GM23248 (cell line): ENCODE measurements at places on chromosomes 4 and X. TPM values are rescaled to one million over a fixed set of nuclear protein-coding genes. Genes with fewer than 3 reads are reported as not detected.
A peak's percentile ranks its signal among the peaks of the same experiment; 100 is the strongest.

Gene ASB5
- 0.25 TPM in 1 of 2 replicates, not detected in the other for total RNA-seq

Gene TMEM150C
- under 0.01 and 0.22 TPM in 2 replicates for total RNA-seq

Gene TCEAL2
- total RNA-seq: not detected in 2 replicates

Gene WAS
- not detected in 2 replicates for total RNA-seq

Gene SH3TC1
- 6.5 and 9.9 TPM in 2 replicates for total RNA-seq

Gene TMEM31
- total RNA-seq: not detected in 2 replicates

Gene TXK
- total RNA-seq: not detected in 2 replicates

DNA sequence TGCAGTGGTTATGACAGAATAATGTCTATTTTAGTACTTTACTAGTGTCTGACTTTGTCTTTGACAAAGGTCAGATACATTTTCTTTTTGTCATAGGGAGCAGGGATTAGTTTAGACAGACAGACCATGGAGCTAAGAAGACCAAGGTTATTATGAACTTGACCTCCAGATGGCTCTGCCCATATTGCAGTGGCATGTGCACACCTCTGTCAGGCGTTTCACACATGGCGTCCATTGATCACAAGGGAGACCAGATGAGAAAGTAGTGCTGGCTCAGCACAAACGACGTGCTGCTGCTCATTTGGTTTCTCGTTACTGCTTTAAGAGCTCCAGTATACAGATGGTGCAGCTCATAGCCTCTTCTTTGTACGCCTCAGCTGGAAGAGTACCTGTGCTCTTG is 56.3 kb upstream of the HPSE start:
- DNase-seq: no peak

- peak; percentile 19 for DNase-seq
Observed at GRCh38 chr4:186775902-186776301, 52.2 kb upstream of the FAT1 start.

- peak; percentile 32 for DNase-seq
Observed at GRCh38 chr4:165328708-165329107, 1.2 kb downstream of the MSMO1 start.

DNA sequence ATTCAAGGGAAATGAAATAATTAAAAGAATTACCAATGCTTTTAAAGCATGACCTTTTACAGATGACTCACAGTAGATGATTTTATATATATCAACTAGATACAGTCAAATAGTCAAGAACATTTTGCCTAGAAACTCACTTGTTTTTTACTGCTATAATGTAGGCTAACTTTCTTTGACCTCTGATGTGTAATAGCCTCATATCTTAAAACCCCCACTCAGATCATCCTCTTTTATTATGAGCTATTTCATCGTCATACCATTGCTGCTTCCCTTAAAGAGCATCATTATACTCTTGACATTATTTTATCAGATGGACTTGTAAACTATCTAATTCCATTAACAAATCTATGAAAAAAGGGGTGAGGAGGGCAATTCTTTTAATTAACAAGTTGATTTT is 355.9 kb upstream of the AGA start:
- no peak for DNase-seq

- DNase-seq: peak; percentile 46
Observed at GRCh38 chrX:103678199-103678993, 8.1 kb downstream of the MORF4L2 start.

GRCh38 chr4:15317246-15317645 is 110.6 kb upstream of the C1QTNF7 start:
- peak; percentile 42 for DNase-seq

DNA sequence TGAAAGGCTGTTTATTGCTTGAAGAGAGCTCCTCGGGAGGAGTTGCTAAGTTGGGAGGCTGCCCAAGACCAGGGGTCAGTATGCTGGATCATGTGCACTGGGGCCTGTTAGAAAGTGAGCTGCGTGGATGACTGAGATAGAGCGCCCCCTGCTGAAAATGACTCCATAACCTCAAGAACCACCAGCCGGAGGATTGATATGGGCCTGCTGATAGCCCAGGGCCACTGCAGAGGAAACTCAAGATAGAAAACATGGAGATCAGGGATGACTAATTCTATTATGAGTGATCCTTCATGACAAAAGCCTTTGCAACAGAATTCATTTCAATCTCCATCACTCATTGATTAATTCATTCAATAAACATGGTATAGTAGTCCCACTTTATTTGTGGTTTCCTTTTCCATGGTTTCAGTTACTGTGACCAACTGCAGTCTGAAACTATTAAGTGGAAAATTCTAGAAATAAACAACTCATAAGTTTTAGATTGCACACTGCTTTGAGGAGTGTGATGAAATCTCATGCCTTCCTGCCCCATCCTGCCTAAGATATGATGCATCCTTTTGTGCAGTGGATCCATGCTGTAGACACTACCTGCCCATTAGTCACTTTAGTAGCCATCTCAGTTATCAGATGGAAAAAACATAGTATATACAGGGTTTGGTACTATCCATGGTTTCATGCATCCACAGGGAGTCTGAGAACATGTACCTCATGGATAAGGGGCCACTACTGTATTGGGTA is 126.7 kb upstream of the MBNL3 start:
- peak; percentile 45 for DNase-seq

DNA sequence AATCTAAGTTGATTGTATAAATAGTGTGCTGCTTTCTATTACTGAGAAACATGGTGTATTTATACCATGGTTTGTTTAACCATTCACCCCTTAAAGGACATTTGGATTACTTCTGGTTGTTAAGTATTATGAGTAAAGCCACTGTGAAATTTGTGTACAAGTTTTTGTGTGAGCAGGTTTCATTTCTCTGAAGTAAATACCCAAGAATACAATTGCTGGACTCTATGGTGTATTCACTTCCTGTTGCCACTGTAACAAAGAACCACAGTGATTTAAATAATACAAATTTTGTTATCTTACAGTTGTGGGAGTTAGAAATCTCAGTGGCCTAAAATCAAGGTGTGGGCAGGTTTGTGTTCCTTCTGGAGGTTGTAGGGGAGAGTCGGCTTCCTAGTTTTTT is 869.6 kb downstream of the CCSER1 start:
- DNase-seq: no peak

DNA sequence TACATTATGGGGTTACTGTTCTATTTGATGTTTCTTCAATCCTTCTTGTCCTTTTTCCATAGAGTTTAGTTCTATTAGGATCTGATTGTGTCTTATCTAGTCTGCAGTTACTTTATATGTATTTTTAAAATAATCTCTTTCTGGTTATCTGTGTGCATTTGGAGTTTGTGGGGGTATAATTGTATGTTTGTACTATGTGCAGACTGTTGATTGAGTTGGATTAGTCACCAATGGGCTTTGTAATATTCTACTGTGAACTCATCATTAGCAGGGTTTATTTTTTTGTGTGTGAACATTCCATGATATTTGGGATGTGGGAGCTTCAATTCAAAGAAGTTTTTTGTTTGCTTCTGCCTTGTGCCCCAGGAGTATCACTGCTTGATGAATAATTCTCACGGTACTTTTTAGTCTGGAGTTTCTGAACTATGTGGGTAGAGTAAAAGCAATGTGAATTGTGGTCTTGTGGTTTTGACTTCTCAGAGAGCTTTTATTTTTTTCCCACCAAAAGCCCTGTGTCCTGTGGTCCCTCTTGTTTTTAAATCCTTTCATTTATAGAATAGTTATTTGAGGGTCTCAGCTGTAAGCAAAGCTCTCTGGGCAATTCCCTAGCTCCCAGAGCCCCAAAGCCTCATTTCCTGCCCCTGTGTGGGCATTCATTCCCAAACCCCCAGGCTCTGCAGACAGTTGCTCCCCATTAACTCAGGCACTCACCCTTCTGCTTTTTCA is 127.8 kb downstream of the PHKA2 start:
- peak; percentile 10 for DNase-seq

GRCh38 chr4:7002336-7002735 is 40.8 kb upstream of the TADA2B start:
- DNase-seq: no peak

- DNase-seq: peak; percentile 18
Observed at GRCh38 chr4:86974551-86974994, 39.8 kb downstream of the AFF1 start.

DNA sequence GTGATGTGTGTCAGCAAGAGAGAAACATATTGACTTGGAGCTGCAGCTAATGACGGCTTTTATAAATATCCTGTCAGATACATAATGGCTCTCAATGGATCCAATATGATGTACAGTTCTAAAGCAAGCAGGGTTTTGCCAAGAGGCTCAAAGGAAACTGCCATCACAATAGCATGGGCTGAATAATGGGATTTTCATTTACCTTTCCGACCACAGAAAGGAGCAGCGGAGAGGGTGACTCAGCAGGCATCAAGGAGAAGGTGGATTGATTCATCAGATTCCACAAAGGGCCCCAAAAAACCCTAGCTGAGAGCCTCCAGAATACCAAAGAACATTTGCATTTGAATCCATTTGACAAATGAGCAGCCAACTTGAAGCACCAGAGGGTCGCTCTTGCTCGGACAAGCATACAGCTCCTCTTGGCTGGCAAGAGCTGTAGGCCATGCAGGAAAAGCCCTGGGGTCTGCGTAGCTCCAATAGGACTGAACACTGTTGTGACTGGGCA is 355.7 kb upstream of the NOCT start:
- DNase-seq: no peak

DNA sequence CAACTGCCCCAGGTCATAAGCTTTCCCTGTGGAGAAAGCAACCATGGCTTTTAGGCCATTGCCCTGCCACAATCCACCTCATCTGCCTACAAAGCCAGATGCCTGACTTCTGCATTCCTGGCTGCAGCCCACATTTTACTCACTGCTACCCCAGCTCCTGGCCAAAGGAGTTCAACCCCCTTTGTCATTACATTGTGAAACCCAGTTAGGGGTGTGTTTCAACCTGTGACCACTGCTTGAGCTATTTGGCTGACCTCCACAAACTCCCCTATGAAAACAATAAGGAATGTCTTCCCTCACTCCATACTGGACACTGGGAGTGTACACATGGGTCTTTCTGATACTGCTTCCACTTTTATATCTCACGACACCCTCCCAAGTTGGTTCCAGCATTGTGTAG is 589.2 kb downstream of the SH3BGRL start:
- DNase-seq: no peak

GRCh38 chrX:10676235-10676957 is 56.0 kb upstream of the MID1 start:
- peak; percentile 4 for DNase-seq

DNA sequence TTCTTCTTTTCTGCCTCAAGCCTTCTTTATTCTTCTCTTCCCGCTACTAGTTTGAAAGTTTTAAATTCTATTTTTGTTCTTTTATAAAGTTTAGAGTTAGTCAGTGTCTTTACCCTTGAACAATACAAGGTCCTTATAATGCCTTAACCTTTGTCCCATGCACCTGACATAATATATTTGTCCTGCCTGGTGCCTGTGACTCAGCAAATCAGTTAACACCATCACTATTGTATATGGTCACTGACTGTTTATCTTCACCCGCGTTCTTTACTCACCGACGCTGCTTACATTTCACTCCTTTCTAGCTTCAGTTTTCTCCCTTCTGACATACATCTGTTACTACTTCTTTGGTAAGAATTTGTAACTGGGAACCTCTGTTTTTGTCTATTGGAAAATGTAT is 5.7 kb downstream of the SMIM20 start:
- no peak for DNase-seq

DNA sequence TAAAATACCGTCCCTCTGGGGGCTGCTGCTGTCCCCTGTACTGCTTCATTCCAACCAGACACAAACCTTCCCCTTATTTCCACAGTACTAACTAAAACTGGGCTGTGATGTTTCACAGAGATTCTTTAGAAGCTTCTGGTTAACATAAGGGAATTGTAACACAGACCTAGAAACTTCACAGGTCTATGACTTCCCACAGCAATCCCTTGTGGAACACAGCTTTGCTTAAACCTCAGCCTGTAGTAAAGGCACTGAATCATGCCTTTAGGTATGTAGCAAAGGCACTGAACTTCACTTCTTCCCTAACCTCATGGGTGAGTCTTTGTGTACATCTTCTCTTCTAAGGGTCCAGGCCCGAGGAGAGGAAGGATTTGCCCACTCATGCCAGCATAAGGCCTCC is 49.4 kb downstream of the SPINK2 start:
- peak; percentile 14 for DNase-seq

GRCh38 chr4:93870876-93871458 is 42.4 kb downstream of the ATOH1 start:
- DNase-seq: no peak

- DNase-seq: no peak
Observed at GRCh38 chr4:84597450-84597849, 14.5 kb downstream of the CDS1 start.

DNA sequence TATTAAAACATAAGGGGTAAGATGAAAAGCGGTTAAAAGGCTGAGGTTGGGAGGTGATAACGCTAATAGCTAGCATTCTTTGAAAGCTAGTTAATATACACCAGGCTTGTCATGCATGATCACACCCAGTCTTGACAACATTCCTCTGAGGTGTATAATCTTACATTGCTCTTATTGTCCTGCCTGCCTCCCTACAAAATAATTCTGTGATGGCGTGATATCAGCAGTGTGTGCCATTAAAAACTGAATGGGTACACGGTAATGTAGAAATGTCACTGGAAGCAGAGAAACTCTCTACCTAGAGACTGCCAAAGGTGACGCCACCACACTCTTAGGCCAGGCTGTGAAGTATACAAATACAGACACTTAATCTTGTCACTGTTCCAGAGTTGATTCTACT is 68.1 kb downstream of the DIAPH2 start:
- DNase-seq: no peak

DNA sequence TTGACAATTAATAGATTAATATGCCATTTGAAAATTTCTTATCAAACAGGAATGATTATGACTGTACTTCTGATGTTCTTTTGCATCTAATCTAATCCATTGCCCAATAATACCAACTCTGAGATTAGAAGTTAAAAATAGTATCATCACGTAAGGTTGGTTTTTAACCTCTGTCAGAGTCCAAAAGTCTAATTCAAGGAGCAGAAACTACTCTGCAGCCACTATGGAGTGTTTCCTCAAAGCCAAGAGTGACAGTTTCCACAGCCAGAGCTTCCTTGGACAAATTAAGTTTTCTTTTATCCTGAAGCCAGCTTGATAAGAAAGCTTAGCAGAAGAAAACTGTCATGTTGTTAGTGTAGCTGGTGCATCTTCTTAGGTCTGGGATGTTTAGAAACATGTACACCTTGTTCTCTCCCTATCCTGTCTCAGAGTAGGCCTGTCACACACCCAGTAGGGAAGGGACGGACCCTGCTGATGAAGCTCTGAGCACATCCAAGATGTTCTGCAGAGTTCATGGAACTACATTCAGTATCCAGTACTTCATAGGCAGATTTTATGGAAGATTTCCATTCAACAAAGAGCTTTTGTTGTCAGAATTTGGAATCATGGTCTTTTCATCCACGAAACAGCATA is 20.4 kb upstream of the PI4K2B start:
- DNase-seq: no peak

- no peak for DNase-seq
Observed at GRCh38 chr4:138901177-138901576, 114.4 kb upstream of the NOCT start.

GRCh38 chr4:37440501-37440900 is 196.0 kb downstream of the NWD2 start:
- DNase-seq: no peak

GRCh38 chr4:81449015-81449414 is 22.7 kb downstream of the RASGEF1B start:
- peak; percentile 10 for DNase-seq

GRCh38 chrX:10597871-10598270 is 22.5 kb downstream of the MID1 start:
- DNase-seq: peak; percentile 57
